NCI-H2029 treated with DMSO at 0.1 percent for 48 hours (cell line): ENCODE measurements at places on chromosomes 5 and 9.
A peak's percentile ranks its signal among the peaks of the same experiment; 100 is the strongest.

- peak; percentile 39 for DNase-seq
Observed at GRCh38 chr9:21434202-21435014, 5.8 kb upstream of the IFNA1 start.

GRCh38 chr9:96599298-96599697 is 20.3 kb downstream of the CDC14B start:
- DNase-seq: no peak

DNA sequence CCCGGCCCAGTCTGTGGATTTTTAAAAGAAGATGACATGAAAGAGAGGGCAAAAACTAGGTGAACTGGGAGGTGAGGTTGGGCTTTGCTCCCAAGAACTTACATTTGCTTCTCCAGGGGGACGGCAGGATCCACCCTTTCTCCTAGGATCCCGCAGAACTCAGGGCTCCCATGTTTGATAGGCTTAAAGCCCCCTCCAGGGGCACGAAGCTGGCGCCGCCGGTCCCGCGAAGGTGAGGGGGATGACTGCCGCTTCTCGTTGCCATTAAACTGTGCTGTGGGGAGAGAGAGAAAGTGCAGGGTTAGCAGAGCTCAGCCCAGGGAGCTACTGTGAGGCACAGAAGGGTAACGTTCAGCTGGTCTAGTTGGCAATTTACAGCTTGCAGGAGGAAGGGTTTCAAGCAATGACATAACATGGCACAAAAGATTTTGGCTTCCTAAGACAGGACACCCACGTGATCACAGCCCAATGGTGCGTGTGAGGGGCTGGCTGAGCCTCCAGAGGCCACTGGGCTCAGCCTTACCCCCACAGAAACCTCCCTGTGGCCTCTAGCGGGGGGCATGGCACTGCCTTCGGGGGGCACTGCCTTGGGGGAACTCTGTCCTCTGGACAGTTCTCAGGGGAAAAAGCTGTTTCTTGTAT is 52.0 kb upstream of the SLC25A51 start:
- DNase-seq: no peak

- no peak for DNase-seq
Observed at GRCh38 chr5:76643371-76643770, 20.2 kb upstream of the F2RL2 start.

GRCh38 chr5:56632939-56633338 is 182.4 kb upstream of the MAP3K1 start:
- no peak for DNase-seq

GRCh38 chr5:179152144-179152895 is 92.1 kb downstream of the ZNF354C start:
- no peak for DNase-seq

DNA sequence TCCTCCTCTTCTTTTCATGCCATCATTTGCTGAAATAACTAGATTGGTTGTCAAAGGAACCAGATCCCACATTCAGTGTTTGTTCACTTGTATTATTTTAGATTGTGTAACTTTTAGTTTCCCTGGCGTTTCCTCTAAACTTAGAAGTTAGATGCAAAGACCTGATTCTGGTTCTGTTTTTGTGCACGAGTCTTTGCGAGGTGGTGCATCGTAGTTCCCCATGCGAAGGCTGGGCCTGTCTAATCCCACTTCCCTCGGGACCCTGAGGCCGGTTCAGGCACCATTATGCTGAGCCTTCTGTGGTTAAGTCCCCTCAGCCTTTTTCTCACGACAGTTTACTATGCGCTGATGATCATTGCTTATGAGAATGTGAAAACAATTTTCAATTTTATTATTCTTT is 219.1 kb upstream of the OTULINL start:
- no peak for DNase-seq

GRCh38 chr5:118440496-118440895 is 547.9 kb downstream of the DTWD2 start:
- no peak for DNase-seq

GRCh38 chr9:126788046-126788445 is 16.8 kb upstream of the ZBTB43 start:
- no peak for DNase-seq
